ENCODE measurements at places on chromosomes 12 and 14. TPM values are rescaled to one million over a fixed set of nuclear protein-coding genes. Genes with fewer than 3 reads are reported as not detected.

DNA sequence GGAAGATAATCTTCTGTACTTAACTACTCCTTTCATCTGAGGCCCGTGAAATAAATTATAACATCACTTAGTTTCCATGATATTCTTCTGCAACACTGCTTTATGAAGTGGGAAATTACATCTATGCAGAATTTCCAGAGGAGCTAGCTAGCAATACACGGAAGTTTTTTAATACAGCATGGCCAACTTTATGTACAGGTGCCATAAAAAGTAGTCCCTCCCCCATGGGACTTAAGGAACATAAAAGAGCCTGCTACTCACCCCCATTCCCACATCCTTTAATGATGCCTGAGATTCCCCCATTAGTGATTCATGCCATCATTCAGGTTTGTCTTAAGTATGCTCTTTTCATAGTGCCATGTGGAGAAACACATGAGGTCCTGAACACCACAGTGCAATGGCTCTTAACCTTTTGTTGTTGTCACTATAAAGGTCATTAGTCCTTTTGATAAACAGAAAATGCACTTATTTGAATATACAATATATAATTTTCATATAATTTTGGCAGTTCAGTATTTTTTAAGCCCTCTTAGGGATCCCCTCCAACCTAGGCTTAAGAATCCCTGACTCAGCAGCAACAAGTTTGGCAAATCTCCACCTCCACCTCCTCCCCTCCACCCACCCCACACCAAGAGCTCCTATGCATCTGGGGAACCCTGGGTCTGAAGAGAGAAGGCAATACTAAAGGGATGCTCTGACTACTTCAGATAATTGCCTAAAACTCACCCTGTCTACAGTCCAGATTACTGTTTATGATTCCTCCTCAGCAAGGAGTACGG lies 37.3 kb downstream of the DCAF5 start:
- no peak for DNase-seq

- DNase-seq: no peak
Observed at GRCh38 chr12:68951652-68952051, 18.7 kb upstream of the CPM start.

DNA sequence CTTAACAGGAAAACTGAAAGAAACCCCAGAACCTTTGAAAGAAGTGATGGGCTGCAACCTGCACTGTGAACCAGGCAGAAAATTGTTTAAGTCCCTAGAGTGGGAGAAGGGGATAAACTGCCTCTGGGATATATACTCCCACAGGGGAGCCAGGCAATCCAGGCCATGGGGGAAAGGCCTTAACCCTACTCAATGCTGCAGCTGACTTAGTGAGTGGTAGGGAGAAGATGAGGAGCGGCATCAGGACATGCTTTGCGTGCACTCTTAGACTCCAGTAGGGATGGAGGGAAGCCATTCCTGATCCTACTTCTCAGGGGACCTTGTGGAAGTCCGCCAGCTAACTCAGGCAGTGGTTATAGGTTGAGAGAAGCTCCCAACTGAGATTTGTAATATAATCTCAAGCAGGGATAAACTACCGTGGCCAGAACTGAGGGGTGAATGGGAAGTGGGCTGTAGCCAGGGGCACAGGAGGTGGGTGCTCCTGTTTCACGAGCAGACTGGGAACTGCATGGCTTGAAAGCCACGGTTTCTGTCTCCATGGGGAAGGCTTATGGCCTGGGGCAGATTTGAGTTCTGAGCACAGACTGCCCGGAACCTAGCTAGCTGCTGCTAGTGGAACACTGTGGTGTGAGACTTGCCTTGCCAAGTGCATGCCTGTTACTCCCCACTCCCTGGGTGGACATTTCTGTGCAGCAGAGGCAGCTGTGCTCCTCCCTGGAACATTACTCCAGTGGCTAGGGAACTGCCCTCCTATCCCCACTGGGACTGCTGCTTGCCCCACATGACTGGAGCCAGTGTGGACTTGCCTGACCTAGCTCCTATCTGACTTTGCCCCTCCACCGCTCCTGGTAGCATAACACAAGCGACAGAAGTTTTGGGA lies 119.2 kb upstream of the SCAF11 start:
- DNase-seq: no peak

DNA sequence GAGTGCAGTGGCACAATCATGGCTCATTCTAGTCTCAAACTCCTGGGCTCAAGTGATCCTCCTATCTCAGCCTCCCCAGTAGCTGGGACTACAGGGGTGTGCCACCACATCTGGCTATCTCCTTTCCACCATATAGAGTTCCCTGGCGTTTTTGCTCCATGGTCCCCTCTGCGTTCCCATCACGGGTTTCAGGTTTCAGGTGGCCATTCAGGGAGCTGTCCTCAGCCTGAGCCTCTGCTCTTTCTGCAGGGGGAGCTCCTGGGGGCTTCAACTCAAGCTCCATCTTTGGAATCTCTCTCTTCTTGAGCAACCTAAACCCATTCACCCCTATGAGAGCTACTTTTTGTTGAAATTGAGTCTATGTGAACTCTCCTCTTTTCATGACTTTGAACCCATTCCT lies 11.6 kb downstream of the SMIM41 start:
- no peak for DNase-seq

DNA sequence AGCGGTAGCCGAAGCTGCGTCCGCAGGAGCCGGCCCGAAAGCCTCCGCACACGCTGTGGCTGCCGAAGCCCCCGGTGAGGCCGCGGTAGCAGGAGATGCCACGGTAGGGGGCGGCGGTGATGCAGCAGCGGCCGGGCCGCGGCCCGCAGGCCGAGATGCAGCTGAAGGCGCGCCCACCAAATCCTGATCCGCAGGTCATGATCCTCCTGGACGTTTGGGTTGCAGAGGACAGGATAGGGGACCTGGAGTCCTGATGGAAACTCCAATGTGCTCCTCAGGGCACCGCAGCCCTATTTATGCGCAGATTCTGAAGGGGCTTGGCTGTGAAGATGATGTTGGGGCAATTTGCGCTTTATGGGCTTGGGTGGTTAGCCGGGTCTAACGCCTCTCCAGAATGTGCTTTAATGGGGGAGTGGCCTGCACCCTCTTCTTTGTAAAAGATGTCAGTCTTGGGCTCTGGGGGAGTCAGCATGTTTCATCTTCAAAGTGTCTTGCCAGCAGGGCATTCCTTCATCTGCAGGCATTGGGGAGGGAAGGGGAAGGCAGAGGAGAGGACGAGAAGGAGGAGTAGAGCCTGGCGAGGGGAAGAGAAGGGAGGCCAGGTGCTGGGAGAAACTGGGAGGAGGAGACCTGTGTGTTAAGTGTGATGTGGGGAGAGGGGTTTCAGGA lies at the start of gene KRT81:
TSS of gene KRT81 (minus strand) at position 268 of the 669 bp plus-strand sequence. CDS start at position 199, 69 bp downstream.
- no peak for DNase-seq

DNA sequence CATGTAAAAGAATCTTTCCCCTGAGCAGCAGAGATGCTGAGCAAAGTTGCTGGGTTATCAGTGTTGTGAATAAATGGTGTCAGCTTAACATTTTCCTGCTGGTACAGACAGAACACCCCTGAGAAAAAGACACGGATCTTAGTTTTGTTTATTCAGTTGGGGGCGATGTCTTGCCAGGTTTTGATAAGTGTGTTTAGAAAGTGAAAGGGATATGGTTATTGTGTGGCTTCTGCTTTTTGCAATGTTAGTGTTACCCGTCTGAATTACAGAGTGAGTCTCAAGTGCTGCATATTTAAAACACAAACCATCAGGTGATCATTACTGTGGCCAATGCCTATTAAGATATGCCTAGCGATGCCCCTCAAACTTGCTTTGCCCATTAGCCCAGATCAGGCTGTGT lies 864.6 kb upstream of the SEL1L start:
- DNase-seq: no peak

The P3H3 gene
- total RNA-seq: 1.9 TPM

GRCh38 chr14:95660651-95661515 lies 25.3 kb upstream of the TCL1B start:
- DNase-seq: no peak

GRCh38 chr14:54808326-54809161 lies 94.1 kb downstream of the GCH1 start:
- DNase-seq: no peak

GRCh38 chr14:24370748-24371147 lies 2.8 kb downstream of the NFATC4 start:
- no peak for DNase-seq

- DNase-seq: no peak
Observed at GRCh38 chr14:34183478-34183877, 232.6 kb upstream of the EGLN3 start.

The ADCY4 gene
- 7.2 TPM for total RNA-seq

DNA sequence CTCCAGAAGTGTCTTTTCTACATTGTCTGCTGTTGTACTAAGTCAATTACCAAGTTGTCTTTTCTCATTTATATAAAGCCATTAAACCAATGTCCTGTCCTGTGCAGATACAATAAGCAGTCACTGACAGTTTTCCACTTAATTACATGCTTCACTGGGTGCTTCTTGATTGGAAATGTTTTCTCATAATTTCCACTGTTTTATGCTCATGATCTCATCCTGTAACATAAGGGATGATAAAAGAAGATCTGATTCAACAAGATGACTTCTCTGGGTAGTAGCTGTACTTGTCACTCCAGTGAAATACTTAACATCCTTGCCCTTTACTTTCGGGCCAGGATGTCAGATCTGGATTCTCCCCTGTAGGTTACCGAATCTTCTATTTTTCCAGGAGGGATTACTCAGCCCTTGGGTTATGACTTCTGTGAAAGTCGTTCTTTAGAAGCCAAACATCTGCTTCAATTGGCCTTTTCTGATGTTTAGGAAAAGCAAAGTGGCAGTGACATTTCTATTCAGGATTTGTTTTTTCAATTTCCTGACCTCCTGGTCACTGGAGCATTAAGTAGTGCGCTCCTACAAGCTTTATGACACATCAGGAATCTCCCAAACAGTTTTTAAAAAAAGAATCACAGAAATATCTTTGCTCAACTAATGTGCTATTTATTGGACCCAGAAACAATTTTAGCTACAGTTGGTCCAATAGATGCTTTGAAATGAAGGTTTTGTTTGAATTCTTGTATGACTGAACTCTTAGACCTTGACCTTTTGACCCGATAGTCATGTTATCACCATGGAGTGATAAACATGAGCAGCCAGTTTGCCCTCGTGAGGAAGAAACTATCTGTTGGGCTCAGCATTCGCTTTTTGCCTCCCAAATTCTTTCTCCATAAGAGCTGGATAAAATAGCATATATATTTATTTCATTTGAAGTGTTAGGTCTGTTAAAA lies 234.5 kb upstream of the SSTR1 start:
- DNase-seq: no peak

GRCh38 chr14:63046339-63047268 lies 1.3 kb upstream of the KCNH5 start:
- no peak for DNase-seq

GRCh38 chr14:90811641-90812040 lies 4.6 kb downstream of the TTC7B start:
- DNase-seq: no peak

DNA sequence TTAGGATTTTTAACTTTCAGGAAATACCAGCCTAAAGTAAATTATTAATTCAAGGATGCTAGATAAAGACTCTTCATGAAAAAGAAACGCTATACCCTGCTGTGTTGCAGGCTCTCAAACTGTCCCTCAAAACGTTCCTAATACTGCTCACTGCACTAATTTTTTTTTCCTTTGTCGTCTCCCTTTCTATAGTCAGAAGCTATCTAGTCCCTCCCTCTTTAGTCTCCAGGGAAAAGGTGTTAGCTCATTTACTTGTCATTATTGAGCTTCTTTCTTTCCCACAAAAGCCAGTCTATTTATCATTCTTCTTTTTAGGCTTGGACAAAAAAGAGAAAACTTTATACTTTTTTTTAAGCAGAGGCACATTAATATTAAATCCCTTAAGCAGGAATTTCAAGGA lies 30.3 kb upstream of the INSM2 start:
- no peak for DNase-seq

DNA sequence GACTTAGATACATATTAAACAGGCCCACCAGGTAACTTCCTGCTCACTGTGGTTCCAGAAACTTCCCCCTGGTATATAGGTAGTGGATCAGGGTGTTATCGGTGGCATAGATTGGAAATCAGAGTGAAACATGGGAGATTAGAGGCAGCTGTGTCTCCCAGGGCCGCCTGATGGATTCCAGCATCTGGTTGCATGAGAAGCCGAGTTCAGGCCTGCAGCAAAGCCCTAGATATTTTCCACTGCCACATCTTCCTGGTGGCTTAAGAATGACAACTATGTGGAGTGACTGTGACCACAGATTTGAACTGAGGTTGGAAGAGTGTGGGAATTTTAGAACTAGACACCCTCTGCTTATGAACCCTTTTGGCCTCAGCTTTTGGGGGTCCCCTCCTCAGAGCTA lies 184.8 kb upstream of the NTF3 start:
- DNase-seq: no peak

The ARHGAP9 gene
- total RNA-seq: 7.7 TPM

The SCN8A gene
- total RNA-seq: 12.7 TPM

- no peak for DNase-seq
Observed at GRCh38 chr12:124661341-124661740, 93.9 kb upstream of the NCOR2 start.

DNA sequence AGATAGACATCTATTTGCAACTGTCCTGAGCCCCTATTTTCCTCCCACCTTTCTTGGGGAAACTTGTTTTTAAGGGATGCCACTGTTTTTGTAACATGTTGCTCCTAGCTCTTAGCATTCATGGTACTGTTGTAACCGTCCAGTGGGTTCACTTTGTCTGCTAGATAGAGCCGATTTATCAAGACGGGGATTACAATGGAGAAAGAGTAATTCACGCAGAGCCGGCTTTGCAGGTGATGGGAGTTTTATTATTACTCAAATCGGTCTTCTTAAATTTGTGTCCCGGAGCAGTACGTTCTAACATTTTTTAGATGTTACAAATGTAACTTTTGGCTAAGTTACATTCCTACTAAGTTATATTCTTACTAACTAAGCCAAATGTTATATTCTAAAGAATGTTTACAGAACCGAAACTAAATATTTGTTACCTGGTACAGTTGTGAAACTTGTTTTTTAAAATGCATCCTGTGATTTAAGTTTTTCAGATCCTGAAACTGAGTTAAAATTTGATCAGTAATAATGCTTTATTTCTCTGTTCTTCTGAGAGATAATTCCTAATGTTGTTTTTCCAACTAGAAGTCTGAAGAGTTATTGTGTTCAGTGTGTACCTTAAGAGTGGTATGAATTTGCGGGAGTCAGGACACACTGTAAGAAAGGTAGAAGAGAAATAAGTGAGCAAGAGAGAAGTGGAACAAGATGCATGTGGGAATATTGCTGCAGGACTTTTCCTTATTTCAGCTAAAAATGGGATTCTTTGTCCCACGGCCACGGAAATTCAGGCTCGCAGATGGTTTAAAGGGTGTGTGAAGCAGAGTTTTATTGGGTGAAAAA lies 20.6 kb upstream of the CLEC2D start:
- no peak for DNase-seq

- no peak for DNase-seq
Observed at GRCh38 chr14:51211149-51211548, 28.9 kb upstream of the TMX1 start.

The SLC5A8 gene
- total RNA-seq: not detected

DNA sequence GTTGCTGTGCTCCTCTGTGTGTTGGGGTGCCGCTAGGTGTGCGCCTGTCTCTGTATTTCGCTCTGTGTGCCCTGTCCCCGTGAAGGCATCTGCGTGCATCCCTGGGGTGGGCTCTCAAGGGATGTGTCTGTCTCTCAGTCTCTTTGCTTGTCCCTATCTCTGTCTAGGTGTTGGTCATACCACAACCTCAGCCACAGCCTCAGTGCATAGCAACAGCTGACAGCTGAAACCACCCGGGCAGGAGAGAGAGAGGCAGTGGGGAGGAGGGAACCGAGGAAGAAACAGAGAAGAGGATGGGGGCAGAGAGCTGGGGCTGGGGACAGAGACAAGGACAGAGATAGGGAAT lies 953 bp upstream of the NXPH4 start:
- no peak for DNase-seq
